Inflammatory macrophage (primary cell): ENCODE measurements at places on chromosomes 4 and X.

- DNase-seq, result no peak
Observed at GRCh38 chr4:5503336-5503936, 204.9 kb downstream of the EVC2 start.

DNA sequence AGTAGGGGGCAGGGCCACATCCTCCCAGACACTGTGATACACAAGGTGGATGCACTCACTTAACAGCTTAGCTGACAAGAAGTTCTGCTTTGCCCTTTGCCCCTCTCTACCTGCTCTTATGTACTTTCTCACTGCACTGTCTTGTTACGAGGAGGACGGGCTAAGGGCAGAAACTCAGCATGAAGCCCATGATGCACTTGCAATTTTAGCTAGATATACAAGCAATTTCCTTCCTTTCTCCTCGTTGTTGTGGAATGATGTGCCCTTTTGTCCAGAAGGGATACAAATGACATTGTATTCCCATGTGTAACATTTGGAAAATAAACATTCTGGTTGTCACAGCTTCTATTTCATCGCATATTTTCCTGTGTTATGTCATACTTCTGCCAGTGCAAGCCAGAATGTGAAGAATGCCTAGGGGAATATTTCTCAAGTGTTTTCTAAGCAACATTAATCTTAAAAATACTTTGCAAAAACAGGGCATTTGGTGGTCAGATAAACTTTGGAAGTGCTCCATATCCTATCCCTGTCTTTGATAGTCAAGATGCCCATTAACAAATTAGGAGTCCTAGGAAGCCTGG lies 47.2 kb downstream of the MAOA start:
- DNase-seq, result no peak

GRCh38 chrX:105260291-105261043 lies 40.0 kb upstream of the TEX13A start:
- no peak for DNase-seq

DNA sequence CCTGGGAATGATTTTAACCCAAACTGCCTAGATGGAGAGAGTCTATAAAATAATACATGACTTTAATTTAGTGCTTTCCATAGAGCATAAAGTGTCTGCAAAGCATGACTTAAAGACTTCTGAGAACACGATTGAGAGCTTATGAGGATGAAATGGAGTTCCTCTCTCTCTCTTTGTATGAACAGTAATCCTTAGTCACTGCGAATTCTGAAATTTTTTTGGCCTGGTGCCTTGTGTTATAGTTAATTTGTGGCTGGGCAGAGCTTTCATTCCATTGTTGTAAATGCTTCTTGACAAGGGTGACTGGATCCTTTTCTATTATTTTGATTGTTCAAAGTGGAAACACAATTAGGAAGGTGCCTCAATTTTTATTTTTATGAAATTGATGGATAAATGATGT lies 179.5 kb downstream of the CEP135 start:
- no peak for DNase-seq

DNA sequence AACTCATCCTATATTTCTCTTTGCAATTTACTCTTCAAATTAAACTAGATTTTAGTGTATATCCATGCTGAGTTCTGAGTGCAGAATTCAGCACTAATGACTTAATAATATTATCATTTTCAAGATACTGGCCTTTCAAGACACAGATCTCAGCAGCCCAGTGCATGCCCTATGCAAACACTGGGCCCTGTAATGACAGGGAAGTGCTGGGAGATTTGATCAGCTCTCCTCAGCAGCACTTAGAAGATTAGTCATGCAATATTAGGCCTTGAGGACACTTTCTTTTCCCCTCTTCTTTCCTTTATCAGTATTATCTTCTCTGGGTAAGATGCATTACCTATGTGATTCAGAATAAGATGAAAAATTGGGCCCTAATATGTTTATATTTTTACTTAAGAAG lies 207.1 kb downstream of the PPP3CA start:
- peak; percentile 3 for DNase-seq

DNA sequence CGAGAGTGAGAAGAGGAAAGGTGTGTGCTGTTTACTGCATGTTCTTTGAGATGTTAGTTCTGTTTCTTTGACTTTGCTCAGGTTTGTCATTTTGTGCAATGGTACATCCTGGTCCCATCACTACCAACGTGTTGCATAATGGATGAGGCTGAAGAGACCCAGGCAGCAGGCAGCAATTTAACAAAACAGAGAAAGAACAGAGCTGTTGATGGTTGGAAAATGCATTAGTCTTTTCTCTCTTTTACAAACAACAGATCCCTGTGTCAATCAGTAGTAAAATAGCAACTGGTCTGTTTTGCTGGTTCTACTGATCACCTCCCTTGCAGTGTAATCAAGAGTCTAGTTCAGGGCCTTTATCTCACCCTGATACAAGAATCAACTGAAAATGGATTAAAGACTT lies 64.8 kb upstream of the LIMCH1 start:
- no peak for DNase-seq

DNA sequence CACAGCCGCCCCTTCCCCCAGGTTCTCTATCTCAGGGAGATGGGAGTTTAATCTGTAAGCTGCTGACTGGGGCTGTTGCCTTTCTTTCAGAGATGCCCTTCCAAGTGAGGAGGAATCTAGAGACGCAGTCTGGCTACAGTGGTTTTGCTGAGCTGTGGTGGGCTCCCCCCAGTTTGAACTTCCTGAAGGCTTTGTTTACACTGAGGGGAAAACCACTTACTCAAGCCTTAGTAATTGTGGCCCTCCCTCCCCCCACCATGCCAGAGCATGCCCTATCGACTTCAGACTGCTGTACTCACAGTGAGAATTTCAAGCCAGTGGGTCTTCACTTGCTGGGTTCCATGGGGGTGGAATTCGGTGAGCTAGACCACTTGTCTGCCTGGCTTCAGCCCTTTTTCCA lies 131.3 kb downstream of the FAAH2 start:
- no peak for DNase-seq

GRCh38 chr4:11814758-11815157 lies 386.1 kb upstream of the HS3ST1 start:
- DNase-seq, result no peak

- DNase-seq, result no peak
Observed at GRCh38 chr4:14111730-14112181, 484.2 kb upstream of the BOD1L1 start.

- no peak for DNase-seq
Observed at GRCh38 chr4:5198656-5199541, 147.6 kb downstream of the STK32B start.

DNA sequence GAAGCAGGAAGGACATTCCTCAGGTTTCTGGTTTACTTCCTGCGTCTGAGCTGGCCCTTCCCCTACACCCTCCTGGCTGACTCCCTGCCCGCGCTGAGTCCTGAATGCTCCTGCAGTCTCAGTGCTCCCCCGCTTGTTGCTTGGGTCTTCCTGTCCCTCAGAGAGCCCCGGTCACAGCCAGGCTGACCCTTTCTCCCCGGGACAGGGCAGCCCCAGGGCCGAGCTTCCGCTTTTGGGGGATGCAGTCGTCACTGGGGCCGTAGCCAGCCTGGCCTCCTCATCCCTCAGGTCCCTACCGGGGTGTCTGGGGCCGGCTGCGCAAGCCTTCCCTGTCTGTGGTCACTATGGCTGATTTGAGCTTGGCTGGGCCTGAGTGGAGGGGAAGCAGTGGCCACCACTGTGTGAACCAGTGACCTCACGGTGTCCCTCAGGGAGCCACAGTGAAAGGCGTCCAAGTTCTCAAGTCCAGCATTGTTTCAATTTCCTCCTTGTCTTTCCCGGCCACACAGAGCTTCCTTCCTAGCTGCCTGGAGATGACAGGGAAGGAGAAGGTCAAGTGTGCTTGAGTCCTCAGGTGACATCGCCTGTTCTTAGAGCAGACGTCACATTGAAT lies 34.1 kb upstream of the ASMTL start:
- no peak for DNase-seq

DNA sequence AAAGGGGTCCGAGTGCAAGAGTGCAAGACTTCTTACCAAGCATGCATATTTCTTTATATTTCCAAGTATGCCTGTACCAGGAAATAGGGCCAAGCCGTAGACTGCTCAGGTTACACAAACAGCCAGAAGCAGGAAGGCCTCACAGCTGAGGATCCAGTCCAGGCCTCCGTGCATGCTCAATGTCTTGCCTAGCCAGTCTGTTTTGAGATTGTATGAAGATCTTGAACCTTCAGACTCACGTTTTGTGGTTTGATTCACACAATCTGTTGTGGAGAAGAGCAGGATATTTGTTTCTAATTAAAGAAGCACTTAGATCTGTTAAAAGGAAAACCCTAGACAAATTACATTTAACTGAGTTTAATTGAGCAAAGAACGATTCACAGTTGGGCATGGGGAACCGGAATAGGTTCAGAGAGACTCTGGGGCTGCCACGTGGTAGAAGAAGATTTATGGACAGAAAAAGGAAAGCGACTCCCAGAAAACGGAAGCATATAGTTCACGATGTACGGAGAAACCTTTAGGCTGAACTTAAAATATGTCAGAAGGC lies 1.2 kb downstream of the MGST2 start:
- peak; percentile 72 for DNase-seq

- no peak for DNase-seq
Observed at GRCh38 chr4:8459867-8460445, 19.4 kb downstream of the TRMT44 start.

DNA sequence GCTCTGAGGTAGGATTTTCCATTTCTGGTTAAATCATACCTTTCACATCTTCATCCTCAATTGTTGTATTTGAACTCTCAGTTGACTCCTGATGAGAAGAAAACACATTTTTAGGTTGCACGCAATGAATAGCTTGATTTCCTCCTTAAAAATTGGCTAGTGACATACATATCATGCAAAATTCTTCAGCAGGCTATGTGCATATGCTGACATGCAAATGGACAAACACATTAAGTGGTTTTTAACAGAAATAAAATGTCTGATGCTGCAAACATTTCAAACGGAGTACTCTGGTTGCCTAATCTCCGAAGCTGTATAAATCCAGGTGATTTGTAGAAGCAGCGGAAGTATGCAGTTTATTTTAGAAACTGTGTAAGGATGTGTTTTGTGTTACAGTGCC lies 261.1 kb downstream of the CAMK2D start:
- no peak for DNase-seq

- DNase-seq, result no peak
Observed at GRCh38 chr4:115042496-115042895, 70.9 kb downstream of the NDST4 start.

DNA sequence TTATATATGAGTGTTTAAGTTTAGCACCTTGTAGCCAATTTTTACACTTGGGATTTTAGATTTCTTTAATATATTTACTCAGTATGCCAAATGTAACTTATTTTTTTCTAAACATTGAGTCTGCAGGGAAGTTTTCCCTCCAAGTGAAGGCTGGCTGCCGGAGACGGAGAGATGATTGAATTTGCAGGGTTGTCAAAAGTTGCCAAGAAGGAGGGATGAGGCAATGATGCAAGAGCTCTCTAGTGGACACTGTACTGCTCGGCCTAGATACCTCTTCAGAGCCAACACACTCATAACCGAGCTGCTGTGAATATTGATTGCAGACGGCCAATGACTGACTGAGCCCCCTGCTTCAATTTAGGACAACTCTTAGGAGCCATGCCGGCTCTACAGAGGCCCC lies 318.6 kb upstream of the CASK start:
- DNase-seq, result no peak

DNA sequence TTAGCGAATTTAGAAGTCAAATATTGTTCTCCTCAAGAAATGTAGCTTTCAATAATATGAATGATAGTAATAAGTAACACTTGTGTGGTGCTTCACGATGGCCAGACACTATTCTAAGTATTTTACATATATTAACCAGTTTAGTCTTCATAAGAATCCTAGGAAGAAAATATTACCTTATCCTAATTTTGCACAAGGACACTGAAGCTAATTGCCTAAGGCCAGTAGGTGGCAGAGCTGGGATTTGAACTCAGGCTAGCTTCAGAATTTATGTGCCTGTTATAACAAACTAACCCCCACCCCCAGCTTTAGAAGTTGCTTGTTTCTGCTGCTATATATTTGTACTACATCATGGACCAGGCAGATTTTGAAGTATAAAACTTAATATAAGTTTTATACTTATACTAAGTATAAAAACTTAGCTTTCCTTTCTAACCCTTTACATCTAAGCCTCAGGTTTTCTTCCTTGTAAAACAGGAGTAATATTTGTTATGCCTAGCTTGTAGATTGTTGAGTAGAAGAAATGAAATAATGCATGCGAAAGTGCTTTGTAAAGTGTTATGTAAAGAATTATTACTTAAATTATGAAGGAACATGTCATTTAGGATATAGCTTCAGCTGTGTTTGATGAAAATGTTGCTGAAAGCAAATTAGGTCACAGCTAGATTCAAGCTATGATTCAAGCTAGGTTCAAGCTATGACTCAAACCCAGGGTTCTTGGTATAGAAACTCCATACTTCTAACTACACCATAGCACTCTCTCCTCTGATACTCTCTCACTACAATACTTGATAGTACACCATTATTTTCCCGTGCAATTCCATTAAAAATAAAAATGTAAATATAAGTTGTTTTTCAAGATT lies 4.2 kb upstream of the CDS1 start:
- DNase-seq, result peak; percentile 56

GRCh38 chr4:112170451-112170993 lies 25.3 kb downstream of the FAM241A start:
- peak; percentile 66 for DNase-seq

DNA sequence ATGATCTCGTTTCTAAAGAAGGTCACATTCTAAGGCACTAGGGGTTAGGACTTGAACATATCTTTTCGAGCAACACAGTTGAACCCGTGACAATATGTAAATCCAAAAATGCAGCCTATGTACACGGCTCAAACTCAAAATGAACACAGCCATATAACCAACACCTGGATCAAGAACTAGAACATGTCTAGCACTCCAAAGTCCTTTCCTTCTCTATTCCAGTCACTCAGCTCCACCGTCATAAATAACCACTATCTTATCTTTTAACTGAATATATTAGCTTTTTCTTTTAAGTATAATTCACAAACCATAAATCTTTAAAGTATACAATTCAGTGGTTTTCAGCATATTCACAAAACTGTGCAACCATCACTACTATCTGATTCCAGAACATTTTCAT lies 19.4 kb upstream of the RELL1 start:
- DNase-seq, result no peak

- DNase-seq, result no peak
Observed at GRCh38 chrX:85112293-85112692, 108.6 kb downstream of the APOOL start.

DNA sequence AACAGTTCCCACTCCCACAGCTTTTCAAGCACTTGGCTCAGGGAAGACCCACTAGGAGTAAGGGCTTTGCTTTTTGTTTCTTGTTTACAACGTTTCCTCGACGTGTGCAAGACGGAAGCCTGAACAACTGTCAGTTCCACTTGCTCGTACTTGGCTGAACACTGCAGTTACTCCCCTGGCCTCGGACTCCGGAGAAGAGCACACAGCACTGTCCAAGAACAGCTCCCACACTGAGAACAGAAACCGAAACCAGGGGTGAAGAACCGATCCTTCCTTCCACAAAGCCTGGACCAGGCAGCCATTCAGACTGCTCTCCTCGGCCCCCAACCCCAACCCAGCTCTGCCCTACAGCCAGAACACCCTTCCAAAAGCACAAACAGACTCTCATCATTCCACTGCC lies 25.5 kb downstream of the IRF2 start:
- DNase-seq, result peak; percentile 49

DNA sequence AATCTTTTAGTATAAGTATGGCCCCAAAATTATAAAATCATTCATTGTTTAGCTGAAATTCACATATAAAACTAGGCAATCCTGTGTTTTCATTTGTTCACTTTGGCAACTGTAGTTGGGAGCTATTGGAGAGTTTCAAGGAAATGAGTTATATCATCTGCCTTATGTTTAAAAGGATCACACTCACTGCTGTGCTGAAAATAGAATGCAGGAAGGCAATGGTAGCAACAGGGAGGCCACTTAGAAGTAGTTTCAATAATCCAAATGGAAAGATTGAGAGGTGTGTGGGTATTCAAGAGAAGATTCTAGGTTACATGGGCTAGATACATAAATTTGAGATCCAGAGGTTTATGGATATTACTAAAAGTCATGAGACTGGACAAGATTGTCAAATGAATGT lies 184.9 kb downstream of the PDGFC start:
- DNase-seq, result no peak
